Brain (organoid and tissue), 16 donors: ENCODE measurements at places on chromosomes 11 and 22.

GRCh38 chr11:115221461-115222069, 282.6 kb downstream of the CADM1 start:
- DNase-seq: no peak

DNA sequence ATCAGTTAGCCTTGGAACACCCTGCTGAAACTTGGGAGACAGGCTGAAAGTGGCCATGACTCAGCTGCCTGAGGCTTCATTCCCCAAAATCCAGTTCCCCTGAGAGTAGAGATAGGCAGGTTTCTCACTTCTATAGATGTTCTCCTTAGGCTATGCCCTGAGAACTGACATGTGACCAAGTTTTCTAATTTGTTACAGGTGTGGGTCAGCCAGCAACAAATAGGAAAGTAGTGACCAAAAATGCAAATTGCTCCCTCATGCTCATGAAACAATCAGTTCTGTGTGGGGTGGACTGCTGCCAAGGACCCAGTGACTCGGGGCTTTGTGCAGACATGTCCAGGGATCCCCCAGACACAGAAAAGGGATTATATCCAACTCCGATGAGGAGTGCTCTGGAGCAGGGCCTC, 7.3 kb upstream of the CCDC15 start:
- DNase-seq: peak; percentile 20

GRCh38 chr11:102476812-102477211, 24.2 kb upstream of the TMEM123 start:
- DNase-seq: no peak

DNA sequence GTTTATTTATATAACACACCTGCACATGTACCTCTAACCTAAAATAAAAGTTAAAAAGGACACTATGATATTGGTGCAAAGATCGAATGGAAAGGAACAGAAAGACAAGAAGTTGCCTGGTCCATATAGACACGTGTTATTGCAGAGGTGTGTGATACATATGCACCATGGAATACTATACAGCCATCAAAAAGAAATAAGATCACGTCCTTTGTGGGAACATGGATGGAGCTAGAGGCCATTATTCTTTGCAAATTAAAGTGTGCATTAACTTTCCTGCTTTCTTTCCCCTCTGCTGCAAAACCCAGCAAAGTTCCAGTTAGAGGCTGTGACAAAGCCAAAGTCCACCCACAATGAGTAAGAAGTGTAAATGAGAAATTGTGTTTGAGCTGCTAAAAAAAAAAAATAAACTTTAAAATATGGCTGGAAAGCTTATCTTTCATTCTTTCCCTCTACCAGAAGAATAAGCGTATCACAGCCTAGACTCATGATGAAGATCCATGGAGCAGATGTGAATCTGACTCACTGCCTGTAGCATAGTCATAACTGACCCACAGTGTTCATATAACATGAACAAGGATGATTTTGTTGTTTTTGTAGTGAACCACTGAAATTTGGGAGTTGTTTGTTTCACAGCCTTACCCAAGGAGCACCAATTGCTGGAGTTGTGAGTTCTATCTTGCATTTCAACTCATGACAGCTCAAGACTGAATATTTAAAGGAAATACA, 9.6 kb downstream of the OR52K1 start:
- no peak for DNase-seq

GRCh38 chr11:115916608-115917007, 412.4 kb upstream of the CADM1 start:
- no peak for DNase-seq

DNA sequence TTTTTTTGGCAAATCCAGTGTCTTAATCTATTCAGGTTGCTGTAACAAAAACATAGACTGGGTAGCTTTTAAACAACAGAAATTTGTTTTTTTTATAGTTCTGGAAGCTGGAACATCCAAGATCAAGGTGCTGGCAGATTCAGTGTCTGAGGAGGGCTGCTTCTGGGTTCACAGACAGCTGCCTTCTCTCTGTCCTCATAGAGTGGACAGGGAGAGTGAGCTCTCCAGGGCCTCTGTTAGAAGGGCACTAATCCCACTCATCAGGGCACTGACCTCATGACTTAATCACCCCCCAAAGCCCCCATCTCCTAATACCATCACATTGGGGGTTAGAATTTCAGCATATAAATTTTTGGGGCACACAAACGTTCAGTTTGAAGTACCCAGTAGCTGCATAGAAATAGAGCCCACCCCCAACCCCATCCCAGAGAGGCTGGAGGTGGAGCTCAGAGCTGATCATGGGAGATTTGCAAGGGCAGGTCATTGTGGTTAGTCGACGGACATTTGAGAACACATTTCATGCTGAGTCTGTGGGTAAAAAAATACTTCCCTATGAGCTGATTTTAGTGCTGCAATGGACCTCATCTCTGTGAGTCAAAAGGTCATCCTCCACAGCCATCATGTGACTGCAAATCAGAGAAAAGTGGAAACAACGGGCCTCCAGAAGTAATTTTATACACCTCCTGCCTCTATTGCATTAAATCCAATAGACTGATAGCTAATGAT, 203.1 kb upstream of the CADM1 start:
- no peak for DNase-seq

GRCh38 chr22:20248461-20248978, 19.6 kb downstream of the RTN4R start:
- no peak for DNase-seq

DNA sequence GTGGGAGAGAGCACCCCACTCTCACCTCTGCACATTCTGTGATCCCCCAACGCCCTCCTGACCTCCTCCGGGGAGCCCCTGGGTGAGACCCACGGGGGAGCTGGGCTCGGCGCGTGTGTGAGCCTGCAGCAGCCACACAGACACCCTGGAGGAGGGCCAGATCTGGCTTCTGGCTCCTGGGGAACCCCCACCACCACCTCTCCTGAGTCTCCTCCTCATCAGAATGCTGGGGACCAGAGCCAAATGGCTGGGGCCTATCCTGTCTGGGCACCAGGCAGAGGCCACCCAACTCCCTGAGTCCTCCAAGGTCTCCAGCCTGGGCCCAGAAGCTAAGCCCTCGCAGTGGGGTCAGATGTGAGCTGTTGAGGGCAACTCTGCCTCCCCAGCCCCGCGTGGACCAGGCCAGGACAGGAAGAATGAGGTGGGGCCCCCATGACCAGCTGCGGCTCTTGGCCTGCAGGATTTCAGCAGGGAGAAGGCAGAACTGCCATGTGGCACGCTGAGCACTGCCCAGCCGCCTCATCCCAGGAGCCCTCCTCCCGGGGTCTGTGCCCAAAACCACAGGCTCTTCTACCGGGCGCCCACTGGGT, 5.5 kb upstream of the PIM3 start:
- no peak for DNase-seq

- no peak for DNase-seq
Observed at GRCh38 chr22:43479962-43480361, 68.1 kb downstream of the MPPED1 start.

DNA sequence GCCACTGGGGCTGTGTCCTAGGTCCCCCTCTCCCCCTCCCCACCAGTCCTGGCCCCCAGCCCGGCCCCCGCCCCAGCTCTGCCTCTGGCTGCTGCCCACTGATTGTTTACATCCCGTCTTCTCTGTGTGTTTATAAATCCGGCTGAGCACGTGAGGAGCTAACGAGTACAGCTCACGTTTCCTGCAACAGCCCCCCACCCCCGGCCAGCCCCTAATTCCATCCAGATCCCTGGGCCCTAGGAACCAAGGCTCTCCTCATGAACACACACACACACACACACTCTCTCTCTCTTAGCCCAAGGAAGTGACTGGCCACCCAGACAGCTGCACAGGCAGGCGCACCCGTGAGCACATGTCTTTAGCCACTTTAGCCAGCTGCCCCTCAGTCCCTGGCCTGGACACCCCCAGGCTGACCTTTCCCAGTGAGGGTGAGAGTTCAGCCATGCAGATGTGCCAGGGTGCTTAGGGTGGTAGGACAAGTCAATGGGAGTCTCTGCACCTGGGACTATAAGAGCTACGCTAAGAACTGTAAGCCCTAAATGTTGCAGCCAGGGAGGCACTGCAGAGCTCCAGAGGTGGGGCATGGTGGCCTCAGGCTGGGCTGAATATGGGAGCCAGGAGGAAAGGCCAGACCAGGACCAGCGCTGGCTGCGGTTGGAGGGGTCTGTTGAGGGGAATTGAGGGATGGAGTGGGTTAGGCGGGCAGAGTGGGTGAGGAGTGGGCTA, 2.9 kb downstream of the CLCF1 start:
- DNase-seq: no peak

GRCh38 chr11:116416852-116417251, 355.9 kb downstream of the BUD13 start:
- no peak for DNase-seq

- DNase-seq: peak; percentile 30
Observed at GRCh38 chr11:130904380-130904779, 11.9 kb downstream of the SNX19 start.

- peak; percentile 62 for DNase-seq
Observed at GRCh38 chr22:50252082-50253045, 1.3 kb upstream of the HDAC10 start.

DNA sequence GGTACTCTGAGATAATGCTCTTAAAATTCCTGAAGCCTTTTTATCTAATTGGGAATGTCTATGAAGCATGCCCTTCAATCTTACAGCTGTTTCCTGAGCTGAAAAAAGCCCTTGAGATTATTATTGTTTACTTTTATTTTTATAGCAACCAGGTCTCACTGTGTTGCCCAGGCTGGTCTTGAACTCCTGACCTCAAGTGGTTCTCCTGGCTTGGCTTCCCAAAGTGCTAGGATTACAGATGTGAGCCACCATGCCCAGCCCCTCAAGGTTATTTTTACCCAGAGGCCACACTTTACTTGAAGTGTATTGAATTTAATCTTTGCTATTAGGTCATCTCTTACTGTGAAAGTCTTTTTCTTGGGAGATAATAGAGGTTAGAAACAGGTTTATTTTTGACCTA, 7.0 kb upstream of the SWAP70 start:
- no peak for DNase-seq

DNA sequence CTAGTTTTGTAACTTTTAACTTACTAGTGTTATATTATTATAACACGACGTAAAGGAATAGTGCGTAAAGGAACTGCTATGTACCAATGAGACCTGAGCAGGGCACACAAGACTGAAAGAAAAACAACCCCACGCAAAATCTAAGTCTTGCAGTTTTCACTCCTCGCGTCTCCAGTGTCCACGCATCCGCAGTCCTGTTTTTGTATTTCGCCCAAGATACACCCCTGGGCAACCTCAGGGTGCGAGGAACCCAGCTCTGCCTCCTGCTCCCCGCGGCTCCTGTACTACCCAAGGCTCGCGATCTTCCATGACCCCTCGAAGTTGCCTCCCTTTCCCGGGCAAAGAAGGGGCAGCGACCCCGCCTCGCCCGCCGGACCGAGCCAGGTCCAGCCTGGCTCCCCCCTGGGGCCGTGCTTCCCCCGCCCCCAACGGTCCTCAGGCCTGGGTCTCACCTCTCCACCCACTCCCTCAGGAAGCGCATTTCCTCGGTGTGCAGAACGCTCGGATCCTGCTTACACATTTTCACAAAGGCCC, 393 bp downstream of the ST13 start:
- DNase-seq: peak; percentile 12

GRCh38 chr11:74506823-74507222, 13.3 kb upstream of the LIPT2 start:
- no peak for DNase-seq

DNA sequence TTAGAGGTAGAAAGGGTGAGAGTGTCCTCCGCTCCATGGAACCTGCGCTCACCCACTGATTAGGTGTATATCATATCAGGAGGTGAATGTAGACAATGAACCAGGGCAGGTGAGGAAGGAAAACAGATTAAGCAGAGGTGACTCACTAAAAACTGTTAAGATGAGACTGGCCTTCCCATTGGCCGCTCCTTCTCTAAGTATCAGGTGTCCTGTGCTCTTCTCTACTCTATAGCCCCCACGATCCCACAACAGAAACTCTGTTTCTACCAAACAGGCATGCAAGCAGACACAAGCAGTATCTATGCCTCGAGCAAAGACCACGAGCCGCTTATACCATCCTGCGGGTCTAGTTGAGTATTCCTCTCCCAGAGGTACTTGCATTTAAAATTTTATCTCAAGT, 103.1 kb downstream of the SNX19 start:
- no peak for DNase-seq

- DNase-seq: peak; percentile 97
Observed at GRCh38 chr11:70477609-70478008, 79.3 kb downstream of the CTTN start.

DNA sequence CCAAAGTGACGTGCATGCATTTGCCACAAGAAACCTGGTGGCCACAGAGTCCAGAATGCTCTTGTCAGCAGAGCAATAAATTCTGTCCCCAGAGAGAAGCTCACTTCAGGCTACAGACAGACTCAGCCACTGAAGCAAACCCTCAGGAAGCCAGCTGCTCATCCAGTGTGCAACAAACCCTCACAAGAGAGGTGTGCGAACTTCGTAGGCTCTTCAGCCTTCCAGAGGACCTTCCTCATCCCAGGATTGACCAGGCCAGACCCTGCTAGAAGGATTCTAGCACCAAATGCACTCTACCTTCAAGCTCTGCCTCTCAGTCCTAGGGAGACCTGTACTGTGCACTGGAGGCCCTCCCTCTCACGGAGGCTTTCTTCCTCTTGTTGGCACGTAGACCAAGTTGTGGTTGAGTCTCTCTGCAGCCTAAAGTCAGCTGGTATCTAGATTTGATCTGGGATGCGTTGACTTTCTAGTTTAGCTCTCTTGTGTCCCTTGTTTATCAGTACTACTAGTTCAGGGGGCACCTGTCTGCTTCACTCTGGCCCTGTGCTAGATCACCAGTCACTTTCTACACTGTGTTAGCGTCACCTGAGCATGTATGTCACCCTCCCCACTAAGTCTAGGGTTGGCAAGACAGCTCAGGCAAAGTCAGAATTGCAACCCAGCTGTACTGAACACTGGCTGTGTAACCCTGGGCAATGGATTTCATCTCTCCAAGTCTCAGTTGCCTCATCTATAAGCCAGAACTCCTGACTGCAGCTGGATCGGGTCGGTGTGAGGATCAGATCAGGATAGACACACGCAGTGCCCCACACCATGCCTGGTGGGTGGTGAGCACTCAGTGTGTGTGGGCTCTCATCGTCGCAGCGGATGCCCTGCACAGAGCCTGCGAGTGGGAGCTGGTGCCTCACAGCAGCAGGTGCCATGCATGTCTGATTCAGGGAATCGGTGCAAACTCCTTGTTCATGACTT, 22.1 kb upstream of the TMPRSS13 start:
- no peak for DNase-seq

DNA sequence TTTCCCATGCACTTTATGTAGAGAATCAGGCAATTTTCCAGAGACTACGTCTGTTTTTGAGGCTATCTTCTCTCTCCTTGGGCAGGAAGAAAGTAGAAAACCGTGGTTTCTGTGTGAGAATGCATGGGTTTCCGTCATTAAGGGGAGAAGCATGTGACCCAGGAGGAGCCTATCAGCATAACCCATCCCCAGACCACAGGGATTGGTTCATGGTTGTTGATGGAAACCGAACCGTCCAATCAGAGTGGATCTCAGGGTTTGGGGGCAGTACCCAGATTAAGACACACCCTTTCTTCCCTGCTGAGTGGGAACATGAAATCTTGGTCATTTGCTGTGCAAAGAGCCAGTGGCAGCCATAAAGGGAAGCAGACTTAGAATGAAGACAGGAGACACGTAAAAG, 517.8 kb downstream of the MN1 start:
- DNase-seq: no peak
